Brain pericyte (primary cell): ENCODE measurements at places on chromosomes 2 and 18.

- DNase-seq: no peak
Measured at GRCh38 chr18:54239601-54240000, 15.1 kb upstream of the MBD2 start.

- no peak for DNase-seq
Measured at GRCh38 chr2:182946958-182947369, 80.5 kb upstream of the FRZB start.

GRCh38 chr2:8500124-8501054 is 181.5 kb upstream of the ID2 start:
- no peak for DNase-seq

DNA sequence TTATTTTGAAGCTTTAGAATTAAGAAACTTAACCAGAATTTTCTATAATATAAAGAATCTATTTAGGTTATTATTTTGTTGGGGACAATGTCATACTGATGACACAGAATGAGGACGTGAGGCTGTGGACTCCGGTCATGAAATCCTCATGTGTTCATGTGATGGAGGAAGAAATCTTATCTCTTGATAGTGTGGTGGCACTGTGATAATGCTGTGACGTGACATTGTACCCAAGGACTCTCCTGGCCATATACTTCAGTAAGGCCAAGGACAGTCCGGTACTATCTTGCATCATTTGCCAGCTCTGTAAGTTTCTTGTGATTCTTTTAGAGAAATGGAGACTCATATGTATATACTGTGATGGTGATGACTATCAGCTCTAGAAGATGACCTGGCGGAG is 59.1 kb downstream of the SLC9A2 start:
- DNase-seq: no peak

DNA sequence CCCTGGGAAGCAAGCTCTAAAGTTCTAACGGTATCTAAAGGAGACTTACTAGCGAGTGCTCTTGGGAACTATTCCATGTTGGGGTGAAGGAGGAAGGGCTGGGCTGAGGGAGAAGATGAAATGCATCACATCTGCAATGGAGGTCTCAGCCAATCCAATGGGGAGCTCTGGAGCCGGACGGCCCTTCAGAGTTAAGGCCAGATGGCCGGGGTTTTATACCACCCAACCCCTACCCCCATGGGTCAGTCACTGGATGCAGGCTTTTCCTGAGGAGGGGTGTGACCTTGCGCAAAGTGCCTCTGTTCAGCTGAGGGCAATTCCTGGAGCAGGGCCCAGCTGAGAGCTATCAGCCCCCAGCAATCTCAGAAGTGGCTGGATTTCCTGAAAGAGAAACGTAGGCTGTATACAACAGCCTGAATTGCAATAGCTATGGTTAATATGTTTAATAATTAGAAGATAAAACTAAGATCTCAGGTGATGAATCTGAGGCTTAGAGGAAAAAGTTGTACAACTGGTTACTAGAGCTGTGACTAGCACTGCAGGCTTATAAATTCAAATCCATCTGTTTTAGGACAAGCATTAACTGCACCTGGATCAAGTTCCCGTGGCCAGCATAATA is 21.6 kb downstream of the EIPR1 start:
- no peak for DNase-seq

GRCh38 chr2:142218471-142218870 is 87.7 kb upstream of the LRP1B start:
- DNase-seq: no peak

- DNase-seq: no peak
Measured at GRCh38 chr2:38107738-38108410, 31.9 kb upstream of the CYP1B1 start.

DNA sequence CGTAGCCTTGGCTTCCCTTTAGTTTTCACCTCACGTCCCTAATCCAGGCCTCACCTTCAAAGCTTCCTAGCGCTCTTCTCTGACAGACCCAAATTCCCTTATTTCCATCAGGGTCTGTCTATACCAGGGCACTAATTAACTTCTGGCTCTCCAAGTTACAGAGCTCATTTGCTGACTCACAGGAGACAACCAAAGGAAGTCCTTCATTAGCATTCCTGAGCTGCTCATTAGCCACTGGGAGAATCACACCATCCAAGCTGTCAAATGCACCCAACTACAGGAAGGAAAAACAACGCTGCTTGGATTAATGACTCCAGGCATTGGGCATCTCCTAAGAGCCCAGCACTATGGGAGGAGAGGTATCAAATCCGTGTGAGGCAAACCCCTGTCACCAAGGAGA is 109.8 kb upstream of the ALK start:
- no peak for DNase-seq

DNA sequence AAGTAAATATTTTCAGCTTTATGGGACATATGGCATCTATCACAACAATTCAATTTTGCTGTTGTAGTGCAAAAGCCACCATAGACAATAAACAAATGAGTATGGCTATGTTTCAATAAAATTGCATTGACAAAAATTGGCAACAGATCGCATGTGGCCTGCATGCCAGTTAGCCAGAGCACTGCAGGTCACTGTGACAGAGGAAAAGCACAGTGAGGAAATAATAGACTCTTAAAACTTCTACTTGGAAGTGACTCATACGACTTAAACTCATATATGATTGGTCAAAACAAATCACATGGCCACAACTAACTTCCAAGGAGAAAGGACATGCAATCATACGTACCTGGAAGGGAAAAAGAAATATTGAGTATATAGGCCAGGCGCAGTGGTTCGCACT is 44.4 kb downstream of the EXOC6B start:
- DNase-seq: no peak

GRCh38 chr2:109270505-109271312 is 141.7 kb downstream of the SH3RF3 start:
- no peak for DNase-seq

GRCh38 chr2:133711201-133711600 is 142.9 kb upstream of the NCKAP5 start:
- no peak for DNase-seq

GRCh38 chr2:88807237-88807962 is 115.9 kb downstream of the RPIA start:
- DNase-seq: no peak

DNA sequence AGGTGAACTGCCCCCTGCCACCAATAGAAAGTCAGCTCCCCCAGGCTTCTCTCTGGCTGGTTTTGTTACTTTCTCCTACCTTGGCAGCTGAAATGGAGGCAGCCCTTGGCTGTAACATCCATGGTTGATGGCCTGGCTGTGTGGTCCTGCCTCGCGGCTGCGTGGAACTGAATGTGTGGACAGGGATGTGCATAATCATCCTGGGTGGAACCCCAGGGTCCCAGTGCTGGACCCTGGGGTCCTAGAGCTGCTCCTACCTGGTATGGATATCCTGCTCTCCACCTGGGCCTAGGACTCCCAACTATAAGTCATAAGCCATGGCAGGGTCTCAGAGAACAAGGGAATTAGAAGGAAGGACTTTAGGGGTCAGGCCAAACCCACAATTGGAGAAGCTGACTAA is 93.5 kb downstream of the CAPN13 start:
- no peak for DNase-seq

GRCh38 chr2:96498021-96498431 is 7.1 kb downstream of the NEURL3 start:
- no peak for DNase-seq

- DNase-seq: no peak
Measured at GRCh38 chr2:218583983-218584850, 15.6 kb downstream of the CNOT9 start.

DNA sequence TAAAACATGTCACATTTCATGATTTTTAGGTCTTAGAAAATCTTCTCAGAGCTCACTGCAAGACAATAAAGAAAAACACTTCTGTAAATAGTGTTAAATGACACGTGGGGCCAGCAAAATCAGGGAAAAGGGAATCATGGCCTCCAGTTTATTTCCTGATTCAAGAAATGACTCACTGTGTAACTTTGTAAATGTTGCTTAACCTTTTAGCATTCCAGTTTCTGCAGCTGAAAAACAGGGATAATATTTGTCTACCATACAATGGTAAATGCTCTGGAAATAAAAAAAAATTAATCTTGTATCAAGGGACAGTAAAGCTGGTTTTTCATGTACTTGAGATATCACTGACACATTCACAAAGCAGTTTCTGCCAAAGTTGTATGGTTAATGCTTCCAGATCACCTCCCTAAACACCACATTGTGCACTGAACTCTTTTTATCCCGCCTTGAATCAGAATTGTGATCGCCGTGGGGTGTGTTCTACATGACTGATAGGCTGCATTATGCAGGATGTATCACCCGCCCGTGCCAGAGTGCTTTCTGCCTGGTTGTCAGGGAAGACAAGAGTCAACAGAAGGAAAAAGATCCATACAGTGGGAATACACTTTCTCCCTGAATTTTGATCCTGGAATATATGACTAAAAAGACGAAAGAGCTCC is 238.8 kb downstream of the IKZF2 start:
- no peak for DNase-seq
